Activated T-helper 2 cell treated with anti-CD3 and anti-CD28 coated beads, Interferon-gamma antibody, Interleukin-2, Interleukin-4, amounts not matched to agents 10 μg/mL and 5 μg/mL and 100 μg/mL, durations not matched to agents 14 hours and 24 hours and 36 hours (primary cell): ENCODE measurements at places on chromosomes 11 and 22.

GRCh38 chr11:71097506-71098240 is 154.7 kb downstream of the SHANK2 start:
- no peak for DNase-seq
- H3K36me3 ChIP-seq, result no peaks in the 10 kb centered on the region
- H3K4me3 ChIP-seq, result no peak overlapping the region
- no peaks in the 10 kb centered on the region for H3K4me1 ChIP-seq
- no peak overlapping the region for H3K27ac ChIP-seq

DNA sequence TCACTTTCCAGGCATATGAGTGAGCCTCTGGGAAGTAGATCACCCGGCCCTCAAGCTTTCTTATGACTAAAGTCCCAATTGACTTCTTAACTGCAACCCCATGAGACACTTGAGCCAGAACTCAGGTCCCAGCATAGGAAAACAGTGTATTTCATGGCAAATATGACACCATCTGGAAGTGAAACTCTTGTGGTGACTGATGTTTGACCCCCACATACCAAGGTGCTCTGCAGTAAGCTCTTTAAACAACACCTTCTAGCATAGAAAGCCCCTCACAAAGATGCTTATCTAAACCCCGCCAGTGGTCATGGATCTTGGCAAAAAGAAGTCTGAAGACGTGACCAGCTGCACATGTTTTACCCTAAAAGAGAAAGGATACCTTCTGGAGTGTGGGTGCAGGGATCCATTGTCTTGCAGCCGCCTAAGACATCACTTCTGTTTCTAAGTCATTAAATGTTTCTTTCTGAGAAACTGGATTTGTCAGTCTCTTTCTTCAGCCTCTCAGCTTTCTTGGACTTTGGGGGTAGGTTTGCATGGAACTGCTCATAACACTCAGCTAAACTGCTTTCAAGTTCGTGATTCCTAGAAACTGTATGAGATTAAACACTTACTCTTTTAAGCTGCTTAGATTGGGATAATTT is 7.4 kb upstream of the PELI3 start:
- H3K4me3 ChIP-seq, result peak overlapping the region; percentile 2
- no peak for DNase-seq
- H3K27ac ChIP-seq, result peak overlapping the region; percentile 76

GRCh38 chr22:44392446-44392921 is 79.7 kb upstream of the SHISAL1 start:
- no peaks in the 10 kb centered on the region for H3K36me3 ChIP-seq
- H3K4me1 ChIP-seq, result no peaks in the 10 kb centered on the region
- DNase-seq, result no peak
- H3K27me3 ChIP-seq, result peaks cover 4% of the 10 kb centered on the region
- H3K27ac ChIP-seq, result no peak overlapping the region

GRCh38 chr11:133576351-133576750 is 44.0 kb upstream of the OPCML start:
- no peaks in the 10 kb centered on the region for H3K4me1 ChIP-seq
- H3K27ac ChIP-seq, result no peak overlapping the region
- no peaks in the 10 kb centered on the region for H3K36me3 ChIP-seq
- no peak overlapping the region for H3K4me3 ChIP-seq

- no peak overlapping the region for H3K4me3 ChIP-seq
- no peaks in the 10 kb centered on the region for H3K4me1 ChIP-seq
- H3K27me3 ChIP-seq, result no peaks in the 10 kb centered on the region
- no peaks in the 10 kb centered on the region for H3K36me3 ChIP-seq
Observed at GRCh38 chr11:2713094-2713493, 13.3 kb upstream of the KCNQ1OT1 start.

- H3K36me3 ChIP-seq, result peaks cover 53% of the 10 kb centered on the region
- no peak overlapping the region for H3K27ac ChIP-seq
- no peak overlapping the region for H3K4me3 ChIP-seq
- peaks cover 30% of the 10 kb centered on the region for H3K4me1 ChIP-seq
- peaks cover 22% of the 10 kb centered on the region for H3K27me3 ChIP-seq
- DNase-seq, result no peak
Observed at GRCh38 chr11:110097459-110098012, 4.3 kb downstream of the ZC3H12C start.

GRCh38 chr11:130445788-130446187 is 2.7 kb upstream of the ADAMTS15 start:
- H3K4me1 ChIP-seq, result peaks cover 2% of the 10 kb centered on the region
- H3K36me3 ChIP-seq, result no peaks in the 10 kb centered on the region
- H3K27ac ChIP-seq, result no peak overlapping the region
- no peak for DNase-seq
- H3K27me3 ChIP-seq, result peaks cover 45% of the 10 kb centered on the region

DNA sequence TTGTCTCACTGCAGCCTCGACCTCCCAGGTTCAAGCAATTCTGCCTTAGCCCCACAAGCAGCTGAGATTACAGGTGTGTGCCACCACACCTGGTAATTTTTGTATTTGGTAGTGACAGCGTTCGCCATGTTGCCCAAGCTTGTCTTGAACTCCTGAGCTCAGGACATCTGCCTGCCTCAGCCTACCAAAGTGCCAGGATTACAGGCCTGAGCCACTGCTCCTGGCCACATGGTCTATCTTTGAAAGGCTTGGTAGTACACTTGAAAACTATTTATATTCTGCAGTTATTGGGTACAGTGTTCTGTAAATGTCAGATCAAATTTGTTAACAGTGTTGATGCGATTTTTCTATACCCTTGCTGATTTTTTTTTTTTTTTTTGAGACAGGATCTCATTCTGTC is 9.5 kb downstream of the CRYBA4 start:
- H3K4me1 ChIP-seq, result peaks cover 7% of the 10 kb centered on the region
- no peaks in the 10 kb centered on the region for H3K36me3 ChIP-seq
- no peak for DNase-seq

GRCh38 chr11:123738374-123738773 is 3.1 kb downstream of the ZNF202 start:
- H3K36me3 ChIP-seq, result peaks cover 30% of the 10 kb centered on the region
- peaks cover 34% of the 10 kb centered on the region for H3K4me1 ChIP-seq
- H3K27ac ChIP-seq, result no peak overlapping the region
- no peaks in the 10 kb centered on the region for H3K27me3 ChIP-seq

DNA sequence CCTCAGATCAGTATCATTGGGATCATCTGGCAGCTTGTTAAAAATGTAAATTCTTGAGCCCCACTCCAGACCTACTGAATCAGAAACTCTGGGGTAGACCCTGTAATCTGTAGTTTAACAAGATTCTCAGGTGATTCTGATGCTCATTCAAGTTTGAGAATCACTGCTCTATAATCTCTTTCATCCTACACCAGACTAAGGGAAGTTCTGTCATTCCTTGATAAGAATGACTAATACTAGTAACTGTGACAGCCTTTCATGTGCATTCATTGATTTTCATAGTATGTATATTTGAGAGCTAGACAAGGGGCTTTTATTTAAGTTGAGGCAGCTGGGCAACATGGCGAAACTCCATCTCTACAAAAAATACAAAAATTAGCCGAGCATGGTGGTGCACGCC is 30.0 kb downstream of the NAT10 start:
- no peak overlapping the region for H3K27ac ChIP-seq
- no peak overlapping the region for H3K4me3 ChIP-seq
- no peak for DNase-seq
- peaks cover 85% of the 10 kb centered on the region for H3K36me3 ChIP-seq

- peak overlapping the region; percentile 54 for H3K4me3 ChIP-seq
- peaks cover 6% of the 10 kb centered on the region for H3K4me1 ChIP-seq
- peak overlapping the region; percentile 40 for H3K27ac ChIP-seq
- DNase-seq, result no peak
- H3K27me3 ChIP-seq, result peaks cover 2% of the 10 kb centered on the region
Observed at GRCh38 chr11:111977146-111978027, 40.2 kb downstream of the DIXDC1 start.

- H3K4me3 ChIP-seq, result no peak overlapping the region
- no peak overlapping the region for H3K27ac ChIP-seq
- H3K36me3 ChIP-seq, result no peaks in the 10 kb centered on the region
Observed at GRCh38 chr11:125136001-125136400, 24.6 kb upstream of the TMEM218 start.

GRCh38 chr11:123318623-123319022 is 111.4 kb upstream of the GRAMD1B start:
- no peak overlapping the region for H3K27ac ChIP-seq
- H3K4me1 ChIP-seq, result no peaks in the 10 kb centered on the region
- DNase-seq, result no peak
- H3K36me3 ChIP-seq, result no peaks in the 10 kb centered on the region

DNA sequence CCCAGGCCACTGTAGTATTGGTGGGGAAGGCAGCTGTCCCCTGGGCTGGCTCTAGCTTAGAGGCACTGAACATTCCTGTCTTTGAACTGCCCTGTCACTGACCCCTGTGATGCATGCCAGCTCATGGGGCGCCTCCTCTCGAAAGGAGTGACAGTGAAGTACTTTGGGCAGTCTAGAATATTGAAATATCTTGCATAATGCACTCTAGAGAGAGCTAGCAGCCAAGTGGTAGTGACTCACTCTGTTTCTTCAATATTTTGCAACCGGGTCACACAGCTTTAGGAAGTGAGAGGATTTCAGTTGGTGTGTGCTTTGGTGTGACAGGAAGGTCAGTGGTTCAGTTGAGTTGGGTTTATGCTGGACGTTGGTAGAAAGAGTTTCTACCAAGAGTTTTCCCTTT is 35.5 kb upstream of the ST14 start:
- peaks cover 37% of the 10 kb centered on the region for H3K36me3 ChIP-seq
- no peak overlapping the region for H3K27ac ChIP-seq
- DNase-seq, result no peak
- peaks cover 11% of the 10 kb centered on the region for H3K27me3 ChIP-seq
- H3K4me3 ChIP-seq, result no peak overlapping the region
- peaks cover 29% of the 10 kb centered on the region for H3K4me1 ChIP-seq

DNA sequence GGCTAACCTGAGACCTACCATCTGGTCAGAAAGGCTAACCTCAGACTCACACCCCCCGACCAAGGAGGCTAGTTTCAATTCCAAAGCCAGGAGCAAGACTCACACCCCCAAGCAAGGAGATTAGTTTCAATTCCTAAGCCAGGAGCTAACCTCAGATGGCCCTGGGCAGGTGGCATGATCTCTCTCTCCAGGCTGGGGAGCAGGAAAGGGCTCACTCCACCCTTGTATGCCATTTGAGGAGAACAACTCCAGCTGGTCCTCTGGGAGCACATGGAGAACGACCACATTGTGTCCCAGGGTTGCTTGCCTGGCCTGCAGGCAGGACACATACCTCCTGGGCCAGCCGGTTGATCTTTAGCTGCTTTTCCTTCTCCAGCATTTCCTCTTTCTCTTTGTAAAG is 32.6 kb downstream of the USH1C start:
- H3K36me3 ChIP-seq, result no peaks in the 10 kb centered on the region
- DNase-seq, result no peak
- no peaks in the 10 kb centered on the region for H3K4me1 ChIP-seq
- H3K4me3 ChIP-seq, result no peak overlapping the region
- peaks cover 38% of the 10 kb centered on the region for H3K27me3 ChIP-seq

GRCh38 chr22:49509016-49509415 is 318.7 kb downstream of the BRD1 start:
- H3K27me3 ChIP-seq, result no peaks in the 10 kb centered on the region
- peaks cover 26% of the 10 kb centered on the region for H3K36me3 ChIP-seq
- DNase-seq, result no peak
- peaks cover 10% of the 10 kb centered on the region for H3K4me1 ChIP-seq
- H3K27ac ChIP-seq, result no peak overlapping the region

GRCh38 chr11:101617735-101618332 is 34.0 kb upstream of the TRPC6 start:
- H3K36me3 ChIP-seq, result no peaks in the 10 kb centered on the region
- no peaks in the 10 kb centered on the region for H3K4me1 ChIP-seq
- H3K4me3 ChIP-seq, result no peak overlapping the region
- no peak overlapping the region for H3K27ac ChIP-seq

DNA sequence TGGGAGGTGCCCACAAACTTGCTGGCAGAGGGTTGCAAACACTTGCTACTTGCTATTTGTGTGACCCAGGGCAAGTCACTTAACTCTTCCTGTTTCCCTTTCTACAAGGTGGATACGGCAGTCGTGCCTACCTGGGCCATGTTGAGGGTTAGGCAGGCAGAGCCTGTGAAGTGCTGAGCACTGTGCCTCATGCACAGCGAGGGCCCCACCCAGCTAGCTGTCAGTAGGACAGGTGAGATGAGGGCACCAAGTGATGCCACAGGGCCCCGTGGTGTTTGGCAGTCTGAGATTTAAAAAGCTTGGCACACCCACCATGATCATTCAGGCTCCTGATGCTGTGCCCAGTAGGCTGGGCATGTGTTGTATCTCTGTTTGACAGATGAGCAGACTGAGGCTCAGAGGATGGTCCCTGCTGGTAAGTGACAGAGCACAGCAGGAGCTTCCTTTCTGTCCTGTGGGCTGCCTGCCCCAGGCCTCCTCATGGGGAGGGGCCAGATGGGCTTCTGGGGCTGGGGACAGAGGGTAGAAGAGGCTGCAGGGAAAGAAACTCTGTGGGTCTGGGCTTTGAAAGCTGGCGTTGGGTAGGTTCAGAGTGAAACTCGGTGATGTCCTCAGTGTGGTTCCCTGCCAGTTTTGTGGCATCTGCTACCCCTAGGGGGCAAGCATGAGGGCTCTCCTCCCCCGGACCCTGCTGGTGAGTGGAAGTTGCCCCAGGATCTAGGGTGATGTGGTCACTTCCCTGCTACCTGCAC is 59.3 kb downstream of the TSPAN18 start:
- no peaks in the 10 kb centered on the region for H3K27me3 ChIP-seq
- no peak overlapping the region for H3K4me3 ChIP-seq
- H3K36me3 ChIP-seq, result no peaks in the 10 kb centered on the region
- H3K27ac ChIP-seq, result no peak overlapping the region
- DNase-seq, result no peak
